GM23338 (cell line): ENCODE measurements at places on chromosomes 16 and 17. TPM values are rescaled to one million over a fixed set of nuclear protein-coding genes. Genes with fewer than 3 reads are reported as not detected.

Gene CSH2
- polyA plus RNA-seq = 0.37 and 0.43 TPM in 2 replicates

Gene HEXD
- polyA plus RNA-seq = 11.0 and 11.9 TPM in 2 replicates

Gene BCL6B
- 2.1 and 3.3 TPM in 2 replicates for polyA plus RNA-seq

Gene ZPBP2
- 0.28 TPM in 1 of 2 replicates, not detected in the other for polyA plus RNA-seq

Gene CCL17
- not detected in 2 replicates for polyA plus RNA-seq

Gene MT4
- not detected in 2 replicates for polyA plus RNA-seq
